AG08395 (cell line): ENCODE measurements at places on chromosomes 3 and 15.

- no peak for DNase-seq
Observed at GRCh38 chr3:56408761-56409196, 59.5 kb downstream of the ERC2 start.

DNA sequence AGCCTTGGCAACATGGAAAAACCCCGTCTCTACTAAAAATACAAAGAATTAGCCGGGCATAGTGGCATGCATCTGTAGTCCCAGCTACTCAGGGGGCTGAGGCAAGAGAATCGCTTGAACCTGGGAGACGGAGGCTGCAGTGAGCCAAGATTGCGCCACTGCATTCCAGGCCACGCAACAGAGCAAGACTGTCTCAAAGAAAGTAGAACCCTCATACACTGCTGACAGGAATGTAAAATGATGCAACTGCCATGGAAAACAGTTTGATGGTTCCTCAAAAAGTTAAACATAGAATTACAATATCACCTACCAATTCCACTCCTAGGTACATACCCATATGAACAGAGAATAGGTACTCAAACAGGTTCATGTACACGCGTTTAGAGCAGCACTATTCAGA, 158.9 kb downstream of the TBC1D5 start:
- DNase-seq = no peak

GRCh38 chr3:180252683-180253082, 215.9 kb upstream of the PEX5L start:
- DNase-seq = no peak

DNA sequence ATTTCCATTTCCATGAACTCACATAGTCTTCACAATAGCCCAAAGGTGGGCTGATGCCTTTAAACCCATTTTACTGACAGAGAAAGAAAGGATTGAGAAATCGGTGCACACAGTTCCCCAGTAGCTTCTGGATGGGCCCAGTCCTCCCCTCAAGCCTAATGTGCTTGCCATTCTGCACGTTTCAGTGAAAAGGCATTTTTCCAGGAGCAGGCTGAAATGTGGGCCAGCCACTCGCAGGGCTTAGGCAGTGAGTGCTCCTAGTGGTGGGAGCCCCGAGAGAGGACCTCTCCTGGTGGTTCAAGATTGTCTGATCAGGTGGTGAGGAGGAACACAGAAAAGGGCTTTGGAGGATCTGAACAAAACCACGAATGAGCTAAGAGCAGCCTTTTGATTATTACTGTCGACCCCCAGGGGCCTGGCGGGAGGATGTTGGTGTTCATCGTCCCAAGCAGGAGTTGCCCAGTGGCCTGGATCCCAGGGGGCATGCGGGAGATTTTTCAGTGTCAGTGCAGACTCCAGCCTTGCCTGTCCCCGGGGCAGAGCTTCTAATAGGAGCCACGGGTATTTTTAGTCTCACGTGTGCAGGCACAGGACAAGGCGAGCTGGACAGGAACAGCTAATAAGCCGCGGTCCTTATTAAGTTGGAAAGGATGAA, 8.7 kb upstream of the KY start:
- DNase-seq = no peak

- no peak for DNase-seq
Observed at GRCh38 chr3:149371001-149371722, 6.3 kb downstream of the TM4SF1 start.

DNA sequence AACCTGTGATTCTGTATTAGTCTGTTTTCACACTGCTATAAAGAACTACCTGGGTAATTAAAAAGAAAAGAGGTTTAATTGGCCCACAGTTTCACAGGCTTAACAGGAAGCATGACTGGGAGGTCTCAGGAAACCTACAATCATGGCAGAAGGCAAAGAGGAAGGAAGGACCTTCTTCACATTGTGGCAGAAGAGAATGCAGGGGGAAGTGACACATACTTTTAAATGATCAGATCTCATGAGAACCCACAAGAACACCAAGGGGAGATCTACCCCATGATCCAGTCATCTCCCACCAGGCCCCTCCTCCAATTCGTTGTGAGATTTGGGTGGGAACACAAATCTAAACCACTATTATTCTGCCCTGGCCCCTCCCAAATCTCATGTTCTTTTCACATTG, 6.1 kb downstream of the ZKSCAN7 start:
- no peak for DNase-seq

DNA sequence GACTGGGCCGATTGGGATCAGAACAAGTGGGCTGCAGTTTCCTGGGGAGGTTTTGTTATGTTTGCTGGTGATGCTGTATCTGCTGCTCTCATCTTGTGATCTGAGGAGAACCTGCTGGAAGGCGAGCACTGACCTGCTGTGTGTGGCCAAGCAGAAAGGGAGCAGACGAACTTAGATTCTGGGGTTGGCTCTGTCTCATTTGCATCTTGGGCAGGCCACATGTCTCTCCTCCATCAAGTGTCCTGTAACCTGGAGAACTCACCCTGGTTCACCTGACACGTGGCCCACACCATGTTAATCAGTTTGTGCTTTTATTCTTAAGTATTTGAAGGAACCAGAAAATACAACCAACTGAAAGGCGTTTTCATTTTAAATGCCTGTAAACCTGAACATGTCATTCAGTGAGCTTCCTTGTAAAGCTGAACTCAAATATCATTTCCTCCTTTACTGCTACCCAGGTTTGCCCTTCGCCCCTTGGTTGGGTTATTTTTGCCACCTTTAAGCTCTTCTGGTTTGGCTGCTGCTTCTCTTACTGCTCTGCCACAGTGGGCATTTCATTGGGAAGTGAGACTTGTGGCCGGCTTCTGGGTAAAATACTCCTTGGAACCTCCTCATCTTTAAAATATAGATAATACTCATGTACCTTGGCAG, 33.5 kb upstream of the TRAK1 start:
- no peak for DNase-seq

DNA sequence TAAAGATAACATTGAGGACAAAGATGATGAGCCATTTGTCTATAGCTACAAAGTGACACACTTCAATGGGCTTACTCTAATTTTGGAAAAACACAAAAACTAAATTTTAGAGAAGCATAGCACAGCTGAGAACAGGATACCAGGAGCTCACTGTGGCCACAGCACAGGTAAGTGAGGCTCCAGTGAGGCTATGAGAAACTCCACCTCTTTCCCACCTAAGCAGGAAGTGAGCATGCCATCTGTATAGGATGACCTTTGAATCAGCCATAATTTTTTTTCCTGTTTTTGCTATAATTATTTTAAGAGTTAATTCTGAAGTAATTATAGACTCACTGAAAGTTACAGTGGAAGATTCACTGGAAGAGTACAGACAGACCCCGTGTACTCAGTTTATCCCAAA, 82.1 kb upstream of the DCLK3 start:
- no peak for DNase-seq
